NCI-H510A (cell line): ENCODE measurements at places on chromosomes 4 and X.

- DNase-seq: no peak
Observed at GRCh38 chr4:136505020-136505419, 1027.3 kb downstream of the PCDH18 start.

GRCh38 chrX:14095702-14096101 is 66.0 kb upstream of the GEMIN8 start:
- DNase-seq: no peak

DNA sequence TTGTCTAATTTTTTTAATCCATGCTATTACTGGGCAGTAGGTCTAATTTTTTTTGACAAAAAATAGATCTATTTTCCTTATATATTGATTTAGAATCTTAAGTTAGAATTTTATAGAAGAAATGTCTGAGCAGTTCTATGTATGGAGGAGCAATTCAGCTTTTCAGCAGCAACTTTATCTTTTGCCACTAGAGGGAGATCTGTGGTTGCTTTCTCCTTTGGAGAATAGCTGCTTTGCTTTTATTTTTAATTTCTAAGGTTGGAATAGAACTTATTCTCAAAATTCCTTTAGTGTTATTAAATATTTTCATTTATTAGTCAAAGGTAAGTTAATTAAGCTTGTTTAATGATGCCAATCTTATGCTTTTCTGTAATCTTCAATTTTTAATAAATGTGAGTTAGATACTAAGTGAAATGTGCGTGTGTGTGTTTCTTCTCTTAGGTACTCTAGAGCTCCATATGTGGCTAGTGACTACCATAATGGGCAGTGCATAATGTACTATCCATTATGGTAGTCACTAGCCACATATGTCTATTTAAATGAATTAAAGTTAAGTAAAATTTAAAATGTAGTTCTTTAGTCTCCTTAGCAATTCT is 29.3 kb downstream of the FAM199X start:
- DNase-seq: no peak

GRCh38 chr4:27807207-27807606 is 946.6 kb downstream of the STIM2 start:
- DNase-seq: no peak

GRCh38 chr4:4602468-4602867 is 60.6 kb upstream of the STX18 start:
- DNase-seq: no peak

GRCh38 chr4:20393486-20394100 is 141.9 kb downstream of the SLIT2 start:
- DNase-seq: no peak

DNA sequence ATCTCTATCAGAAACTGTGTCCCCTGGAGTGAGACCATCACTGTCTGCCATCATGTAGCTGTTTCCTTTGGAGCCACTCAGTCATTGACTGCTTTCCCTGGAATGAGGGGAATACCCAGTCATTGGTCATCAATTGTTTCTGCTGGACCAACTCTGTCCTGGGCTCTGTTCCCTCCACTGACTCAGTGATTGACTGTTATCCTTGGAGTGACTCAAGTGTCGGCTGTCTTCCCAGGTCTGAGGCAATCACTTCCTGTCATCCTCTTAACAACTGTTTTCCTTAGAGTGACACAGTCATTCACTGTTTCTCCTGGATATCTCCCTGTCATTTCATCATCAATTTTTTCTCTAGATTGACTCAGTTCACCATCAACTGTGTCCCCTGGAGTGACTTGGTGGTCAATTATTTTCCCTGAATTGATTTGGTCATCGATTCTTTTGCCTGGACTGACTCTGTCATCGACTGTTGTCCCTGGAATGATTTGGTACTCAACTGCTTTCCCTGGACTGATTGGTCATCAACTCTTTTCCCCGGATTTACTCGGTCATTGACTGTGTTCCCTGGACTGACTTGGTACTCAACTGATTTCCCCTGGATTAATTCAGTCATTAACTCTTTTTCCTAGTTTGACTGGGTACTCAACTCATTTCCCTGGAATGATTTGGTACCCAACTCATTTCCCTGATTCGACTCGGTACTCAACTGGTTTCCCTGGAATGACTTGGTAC is 327.9 kb upstream of the VCX start:
- no peak for DNase-seq

DNA sequence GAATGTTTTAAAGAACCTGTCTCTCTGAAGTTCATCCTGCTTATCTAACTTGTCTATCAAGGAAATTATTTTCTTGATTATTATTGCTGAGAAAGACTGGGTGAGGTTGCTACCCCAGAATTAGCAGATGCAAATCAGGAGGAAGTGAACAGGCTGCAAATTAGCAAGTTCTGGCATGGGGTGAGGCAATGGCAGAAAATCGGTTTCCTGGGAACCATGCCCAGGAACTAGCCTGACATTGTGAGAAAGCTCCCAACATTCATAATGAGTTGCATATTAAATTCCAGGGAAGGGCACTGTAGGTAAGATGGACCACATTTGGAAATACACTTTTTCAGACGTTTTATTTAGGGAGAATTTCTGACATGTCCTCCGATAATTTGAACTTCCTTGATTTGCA is 11.6 kb downstream of the ARSF start:
- DNase-seq: no peak

DNA sequence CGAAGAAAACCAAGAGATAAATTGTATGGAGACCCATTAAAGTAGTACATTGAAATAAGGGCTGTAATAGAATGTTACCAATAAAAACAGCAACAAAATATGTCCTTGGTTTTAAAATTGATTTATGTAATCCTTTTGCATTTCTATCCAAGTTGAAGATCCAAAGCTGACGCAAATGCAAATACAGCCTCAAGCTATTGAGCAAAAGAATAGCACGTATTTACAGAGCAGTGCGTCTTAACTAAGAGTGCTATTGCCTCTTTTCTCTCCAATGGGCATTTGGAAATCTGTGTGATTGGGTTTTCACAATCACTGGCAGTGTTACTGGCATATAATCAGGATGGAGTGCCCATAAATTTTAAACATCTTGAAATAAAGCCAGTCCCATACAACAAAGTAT is 417.4 kb downstream of the TLL1 start:
- DNase-seq: no peak

GRCh38 chr4:110518889-110519490 is 43.0 kb downstream of the ENPEP start:
- no peak for DNase-seq

GRCh38 chrX:4754878-4755604 is 1041.6 kb upstream of the PRKX start:
- no peak for DNase-seq

GRCh38 chrX:107831071-107831730 is 5.5 kb downstream of the MID2 start:
- no peak for DNase-seq

DNA sequence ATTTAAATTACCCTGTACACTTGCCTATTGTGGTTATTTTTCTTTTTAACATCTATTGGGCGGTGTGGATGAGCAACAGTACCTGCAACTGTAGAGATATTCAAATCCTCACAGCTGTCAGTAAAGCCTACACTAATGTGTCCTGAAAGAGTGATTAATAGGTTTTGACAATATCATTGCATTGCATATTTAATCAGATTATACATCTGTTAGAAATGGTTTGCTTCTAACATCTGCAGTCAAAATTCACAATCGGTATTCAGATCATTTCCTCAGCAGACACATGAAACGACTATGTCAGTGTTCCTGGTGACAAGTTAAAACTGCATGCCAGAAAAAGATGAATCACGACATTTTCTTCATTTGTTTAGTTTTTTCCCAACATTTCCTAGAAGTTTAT is 254.6 kb upstream of the EPHA5 start:
- DNase-seq: no peak

- DNase-seq: no peak
Observed at GRCh38 chr4:5192678-5193077, 141.4 kb downstream of the STK32B start.

DNA sequence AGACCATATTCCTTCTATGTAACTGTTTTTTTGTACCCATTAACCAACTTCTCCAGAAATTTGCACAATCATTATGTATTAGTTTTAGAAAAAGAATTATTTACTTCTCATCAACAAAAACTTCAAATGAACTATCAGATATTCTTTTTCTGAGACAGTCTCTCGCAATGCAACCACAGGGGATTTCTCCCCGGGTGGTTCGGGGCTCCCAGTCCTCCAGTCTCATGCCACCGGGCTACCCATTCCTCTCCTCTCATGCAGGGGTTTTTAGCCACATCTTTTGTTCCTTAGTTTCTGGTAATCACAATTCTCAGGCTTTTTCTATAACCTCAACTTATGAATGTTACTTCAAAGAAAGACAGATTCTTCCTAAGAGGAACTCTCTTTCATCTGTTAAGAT is 46.6 kb upstream of the CLNK start:
- DNase-seq: no peak
